ENCODE measurements at places on chromosomes 6 and 20.

GRCh38 chr20:15317546-15318232 lies 980.3 kb upstream of the FLRT3 start:
- no peak for DNase-seq

- no peak for DNase-seq
Measured at GRCh38 chr6:44045672-44046015, 81.6 kb downstream of the MRPL14 start.

GRCh38 chr20:1700990-1701389 lies 43.4 kb upstream of the SIRPG start:
- DNase-seq, result no peak

- peak; percentile 72 for DNase-seq
Measured at GRCh38 chr6:131923356-131923755, 27.8 kb downstream of the CCN2 start.

- no peak for DNase-seq
Measured at GRCh38 chr6:4820704-4821276, 44.6 kb downstream of the CDYL start.

DNA sequence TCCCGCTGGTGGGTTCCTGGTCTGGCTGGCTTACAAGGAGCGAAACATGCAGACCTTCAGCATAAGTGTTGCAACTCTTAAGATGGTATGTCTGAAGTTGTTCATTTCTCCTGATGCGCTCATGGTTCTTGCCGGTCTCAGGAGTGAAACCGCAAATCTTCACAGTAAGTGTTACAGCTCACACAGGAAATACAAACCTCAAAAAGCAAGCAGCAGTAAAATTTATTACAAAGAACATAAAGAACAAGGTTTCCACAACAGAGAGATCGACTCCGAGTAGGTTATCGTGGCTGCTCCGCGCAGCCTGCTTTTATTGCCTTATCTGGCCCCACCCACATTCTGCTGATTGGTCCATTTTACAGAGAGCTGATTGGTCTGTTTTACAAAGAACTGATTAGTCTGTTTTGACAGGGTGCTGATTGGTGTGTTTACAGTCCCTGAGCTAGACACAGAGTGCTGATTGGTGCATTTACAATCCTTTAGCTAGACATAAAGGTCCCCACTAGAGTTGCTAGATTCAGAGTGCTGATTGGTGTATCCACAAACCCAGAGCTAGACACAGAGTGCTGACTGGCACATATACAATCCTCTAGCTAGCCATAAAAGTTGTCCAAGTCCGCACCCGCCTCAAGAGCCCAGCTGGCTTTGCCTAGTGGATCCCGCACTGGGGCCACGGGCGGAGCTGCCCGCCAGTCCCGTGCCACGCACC lies 39.2 kb downstream of the TRIM27 start:
- no peak for DNase-seq

DNA sequence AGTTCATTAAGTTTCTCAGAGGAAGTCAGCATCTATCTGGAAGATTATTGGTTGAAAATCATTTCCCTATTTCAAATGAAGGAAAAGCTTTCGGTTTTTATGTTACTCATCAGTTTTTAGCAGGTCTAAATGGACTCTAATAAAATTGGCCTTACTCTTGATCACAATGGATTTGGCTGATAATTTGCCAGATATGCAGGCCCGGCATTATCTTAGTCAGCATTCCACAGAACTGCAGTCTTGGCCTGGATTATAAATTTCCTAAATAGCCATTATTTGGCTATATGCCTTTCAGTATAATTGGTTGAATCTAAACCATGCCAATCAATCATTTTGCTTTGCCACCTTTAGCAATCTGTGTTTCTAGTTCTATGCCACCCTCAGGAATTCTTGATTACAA lies 91.7 kb upstream of the KCNQ5 start:
- DNase-seq, result no peak

- no peak for DNase-seq
Measured at GRCh38 chr6:122141246-122141645, 258.2 kb upstream of the HSF2 start.

Data from colonic mucosa (tissue), 4 donors.